ENCODE measurements at places on chromosomes 5 and 9.

- DNase-seq: no peak
Observed at GRCh38 chr5:160979385-160979784, 127.4 kb upstream of the ATP10B start.

- no peak for DNase-seq
Observed at GRCh38 chr9:121313458-121314152, 45.6 kb downstream of the GSN start.

DNA sequence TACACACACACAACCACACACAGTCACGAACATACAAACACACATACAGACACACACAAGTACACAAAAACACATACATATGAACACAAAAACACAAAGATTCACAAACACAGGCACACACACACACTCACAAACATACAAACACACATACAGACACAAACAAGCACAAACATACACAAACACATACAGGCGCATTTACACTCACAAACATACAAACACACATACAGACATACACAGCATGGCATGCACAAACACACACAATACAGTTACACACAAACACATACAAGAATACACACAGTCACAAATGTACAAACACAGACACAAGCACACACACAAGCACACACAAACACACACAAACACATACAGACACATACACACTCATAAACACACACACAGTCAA, 247.9 kb downstream of the TENT4A start:
- DNase-seq: no peak

- DNase-seq: no peak
Observed at GRCh38 chr5:113226116-113226736, 208.6 kb downstream of the TSSK1B start.

DNA sequence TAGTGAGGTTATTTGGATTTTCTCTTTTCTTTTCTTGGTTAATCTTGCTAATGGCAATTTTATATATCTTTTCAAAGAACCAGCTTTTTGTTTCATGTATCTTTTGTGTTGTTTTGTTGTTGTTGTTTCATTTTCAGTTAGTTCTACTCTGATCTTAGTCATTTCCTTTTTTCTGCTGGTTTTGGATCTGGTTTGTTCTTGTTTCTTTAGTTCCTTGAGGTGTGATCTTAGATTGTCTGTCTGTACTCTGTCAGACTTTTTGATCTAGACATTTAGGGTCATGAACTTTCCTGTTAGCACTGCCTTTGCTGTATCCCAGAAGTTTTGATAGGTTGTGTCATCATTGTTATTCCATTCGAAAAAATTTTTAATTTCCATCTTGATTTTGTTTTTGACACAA, 399.7 kb downstream of the TLE1 start:
- DNase-seq: no peak

DNA sequence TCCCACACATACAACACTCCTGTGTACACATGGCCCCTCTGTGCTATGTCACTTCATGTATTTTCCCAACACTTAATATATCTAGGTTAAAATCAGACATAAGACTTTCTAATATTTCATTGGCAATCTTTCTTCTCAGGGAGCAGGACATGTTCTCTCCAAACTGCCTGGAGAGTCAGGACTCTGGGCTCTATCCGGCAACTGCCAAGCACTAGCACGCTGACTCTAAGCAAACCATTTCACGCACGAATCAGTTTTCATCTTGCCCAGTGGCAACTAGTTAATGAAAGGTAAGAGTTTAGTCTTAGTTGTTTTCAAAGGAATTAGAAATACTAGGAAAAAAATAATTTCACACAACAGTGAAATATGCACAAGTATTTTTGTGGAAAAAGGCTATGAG, 124.8 kb downstream of the NFIB start:
- no peak for DNase-seq

- DNase-seq: no peak
Observed at GRCh38 chr5:169881702-169882303, 98.5 kb downstream of the INSYN2B start.

GRCh38 chr5:135568923-135569360, 9.8 kb downstream of the CXCL14 start:
- DNase-seq: no peak

- no peak for DNase-seq
Observed at GRCh38 chr5:148825716-148826052, 727 bp upstream of the ADRB2 start.

DNA sequence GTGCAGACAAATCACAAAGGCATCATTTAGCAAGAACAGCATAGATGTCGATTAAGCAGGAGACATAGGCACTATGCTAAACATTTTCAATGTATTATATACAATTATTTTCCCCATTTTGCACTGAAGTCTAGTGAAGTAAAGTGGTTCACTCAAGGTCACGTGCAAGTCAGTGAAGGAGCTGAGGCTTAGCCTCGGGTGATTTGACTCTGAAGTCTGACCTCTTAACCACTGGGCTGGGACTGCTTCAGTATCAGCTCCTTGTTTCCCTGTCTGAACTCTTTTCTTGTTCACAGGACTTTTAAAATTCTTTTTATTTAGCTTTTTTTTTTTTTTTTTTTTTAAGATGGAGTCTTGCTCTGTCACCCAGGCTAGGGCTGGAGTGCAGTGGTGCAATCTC, 262.7 kb downstream of the DRD1 start:
- DNase-seq: no peak

- peak; percentile 16 for DNase-seq
Observed at GRCh38 chr5:148730942-148731898, 76.9 kb upstream of the HTR4 start.

GRCh38 chr5:89545076-89545475, 662.1 kb upstream of the MEF2C start:
- DNase-seq: no peak

DNA sequence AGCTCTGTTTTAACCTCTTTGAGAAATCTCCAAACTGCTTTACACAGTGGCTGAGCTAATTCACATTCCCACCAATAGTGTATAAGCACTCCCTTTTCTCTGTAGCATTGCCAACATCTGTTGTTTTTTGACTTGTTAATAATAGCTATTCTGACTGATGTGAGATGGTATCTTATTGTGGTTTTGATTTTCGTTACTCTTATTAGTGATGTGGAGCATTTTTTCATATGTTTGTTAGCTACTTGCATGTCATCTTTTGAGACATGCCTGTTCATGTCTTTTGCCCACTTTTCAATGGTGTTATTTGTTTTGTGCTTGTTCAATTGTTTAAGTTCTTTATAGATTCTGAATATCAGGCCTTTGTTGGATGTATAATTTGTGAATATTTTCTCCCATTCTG, 225.2 kb upstream of the TRPC7 start:
- DNase-seq: no peak

- no peak for DNase-seq
Observed at GRCh38 chr5:127046343-127047072, 16.1 kb upstream of the MARCHF3 start.

GRCh38 chr5:9549941-9550340, 4.1 kb upstream of the SEMA5A start:
- no peak for DNase-seq

DNA sequence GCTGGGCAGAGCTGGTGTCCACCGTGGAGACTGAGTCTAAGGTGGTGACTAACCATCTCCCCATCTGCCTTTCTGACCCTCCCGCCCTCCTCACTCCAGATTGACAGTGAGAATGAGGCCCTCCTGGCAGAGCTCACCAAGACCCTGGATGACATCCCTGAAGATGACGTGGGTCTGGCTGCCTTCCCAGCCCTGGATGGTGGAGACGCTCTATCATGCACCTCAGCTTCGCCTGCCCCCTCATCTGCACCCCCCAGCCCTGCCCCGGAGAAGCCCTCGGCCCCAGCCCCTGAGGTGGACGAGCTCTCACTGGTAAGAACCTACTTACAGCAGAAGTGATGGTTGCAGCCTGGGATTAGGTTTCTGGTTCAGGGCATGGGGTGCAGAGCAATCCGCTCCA, 96.5 kb downstream of the PPARGC1B start:
- DNase-seq: no peak

DNA sequence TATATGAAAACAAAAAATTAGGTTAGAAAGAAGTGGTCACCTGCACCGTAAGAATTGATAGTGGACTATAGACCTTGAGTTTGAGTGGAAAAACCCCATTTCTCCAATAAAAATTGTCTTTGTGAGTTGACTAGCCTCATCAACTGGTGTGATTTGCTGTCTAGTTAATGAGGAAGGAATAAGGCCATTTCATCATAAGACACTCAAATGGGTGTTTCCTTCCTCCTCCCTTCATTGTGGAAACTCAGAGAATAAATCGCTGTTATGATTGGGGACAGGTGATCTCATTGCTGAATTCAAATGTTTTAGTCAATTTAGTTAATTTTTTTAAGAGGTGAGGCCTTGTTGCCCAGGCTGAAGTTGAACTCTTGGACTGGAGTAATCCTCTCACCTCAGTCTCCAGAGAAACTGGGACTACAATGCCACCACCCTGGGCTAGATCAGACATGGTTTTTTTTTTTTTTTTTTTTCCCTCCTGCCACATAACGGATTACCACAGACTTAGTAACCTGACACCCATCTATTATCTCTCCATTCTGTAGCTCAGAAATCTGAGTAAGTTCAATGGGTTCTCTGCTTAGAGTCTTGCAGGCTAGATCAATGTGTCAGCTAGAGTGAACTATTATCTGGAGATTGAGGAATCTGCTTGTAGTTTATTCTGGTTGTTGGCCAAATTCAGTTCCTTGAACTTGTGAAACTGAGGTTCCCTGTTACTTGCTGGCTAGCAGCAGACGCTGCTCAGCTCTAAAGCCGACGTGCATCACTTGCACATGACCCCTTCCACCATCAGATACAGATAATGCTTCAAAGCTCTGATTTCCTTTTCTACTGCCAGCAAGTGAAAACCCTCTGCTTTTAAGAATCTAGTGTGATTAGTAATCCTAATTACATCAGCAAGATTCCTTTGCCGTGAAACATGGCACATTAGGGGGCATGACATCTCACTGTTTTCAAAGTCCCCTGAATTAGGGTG, 663.8 kb upstream of the CDH9 start:
- DNase-seq: no peak

GRCh38 chr9:111890334-111890733, 6.3 kb upstream of the UGCG start:
- no peak for DNase-seq

- DNase-seq: no peak
Observed at GRCh38 chr5:40646266-40646665, 33.4 kb upstream of the PTGER4 start.

DNA sequence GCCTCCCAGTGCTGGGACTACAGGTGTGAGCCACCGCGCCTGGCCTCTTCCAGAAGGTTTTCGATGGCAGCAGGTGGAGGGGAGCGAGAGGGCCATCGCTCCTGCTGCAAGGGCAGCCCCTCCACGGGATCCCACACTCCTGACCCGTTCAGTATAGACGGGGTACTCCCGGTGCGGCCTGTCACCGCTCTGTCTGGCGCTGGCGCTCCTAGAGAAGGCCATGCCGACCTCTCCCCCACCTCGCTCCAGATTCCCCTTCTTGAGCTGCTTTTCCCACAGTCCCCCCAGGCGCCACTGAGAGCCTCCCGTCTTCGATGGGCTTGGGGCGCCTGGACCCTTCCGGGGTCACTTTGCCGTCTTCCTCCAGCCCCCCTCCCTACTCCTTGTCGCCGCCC, 4.3 kb upstream of the SQSTM1 start:
- DNase-seq: no peak

GRCh38 chr5:31271567-31271966, 78.1 kb downstream of the CDH6 start:
- no peak for DNase-seq

DNA sequence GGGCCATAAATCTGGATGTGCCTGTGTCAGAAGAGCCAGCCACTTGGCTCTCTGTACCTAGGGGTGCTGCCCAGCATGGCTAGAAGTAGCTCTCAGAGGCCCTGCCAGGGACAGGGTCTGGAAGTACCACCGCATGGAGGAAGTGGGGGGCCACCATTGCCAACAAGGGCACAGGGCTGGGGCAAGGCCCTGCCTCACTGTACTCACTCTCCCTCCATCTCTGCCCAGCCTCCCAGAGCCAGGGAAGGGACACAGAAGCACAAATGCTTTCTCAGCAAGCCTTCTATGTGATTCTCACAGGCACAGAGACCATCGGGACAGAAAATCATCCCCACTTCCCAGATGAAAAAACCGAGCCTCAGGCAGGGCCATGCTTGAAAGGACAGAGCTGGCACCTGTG, 138.1 kb downstream of the C5orf15 start:
- no peak for DNase-seq

DNA sequence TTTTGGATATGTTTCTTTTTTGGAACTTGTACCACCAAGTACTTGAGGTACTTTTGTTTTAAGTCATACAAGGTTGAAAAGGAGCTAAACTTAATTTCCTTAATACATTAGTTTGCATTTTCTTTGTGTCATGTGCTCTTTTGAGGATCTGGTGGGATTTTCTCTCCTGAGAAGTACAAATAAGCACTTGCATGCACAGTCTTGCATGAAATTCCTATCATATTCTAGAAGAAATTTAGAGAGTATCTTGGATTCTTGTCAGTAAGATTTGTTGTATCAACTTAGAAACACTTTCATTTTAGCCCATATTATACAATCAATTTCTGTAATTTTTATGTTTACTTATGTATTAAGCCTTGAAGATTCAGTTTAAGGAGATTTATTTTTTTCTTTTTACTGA, 64.9 kb downstream of the CCNH start:
- no peak for DNase-seq

- DNase-seq: no peak
Observed at GRCh38 chr5:177412603-177413233, 3.4 kb upstream of the F12 start.

DNA sequence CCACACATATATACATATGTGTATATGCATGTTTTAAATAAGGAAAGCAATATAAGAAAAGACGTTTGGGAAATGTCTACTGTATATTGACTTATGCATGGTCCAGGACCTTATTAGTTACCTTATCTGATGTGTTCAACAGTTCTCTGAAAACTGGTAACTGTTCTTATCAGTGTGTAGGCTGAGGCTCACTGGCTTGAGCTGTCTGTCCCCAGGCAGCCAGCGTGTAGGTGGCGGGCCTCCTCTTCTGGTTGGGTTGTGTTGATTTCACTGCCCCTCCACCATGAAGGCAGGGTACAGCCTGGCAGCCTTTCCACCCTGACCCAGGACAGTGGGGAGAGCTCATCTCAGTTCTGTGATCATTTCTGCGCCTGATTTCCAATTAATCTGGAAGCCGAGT, 38.7 kb upstream of the SEMA4D start:
- no peak for DNase-seq

- no peak for DNase-seq
Observed at GRCh38 chr5:93477816-93478215, 103.2 kb downstream of the NR2F1-AS1 start.

DNA sequence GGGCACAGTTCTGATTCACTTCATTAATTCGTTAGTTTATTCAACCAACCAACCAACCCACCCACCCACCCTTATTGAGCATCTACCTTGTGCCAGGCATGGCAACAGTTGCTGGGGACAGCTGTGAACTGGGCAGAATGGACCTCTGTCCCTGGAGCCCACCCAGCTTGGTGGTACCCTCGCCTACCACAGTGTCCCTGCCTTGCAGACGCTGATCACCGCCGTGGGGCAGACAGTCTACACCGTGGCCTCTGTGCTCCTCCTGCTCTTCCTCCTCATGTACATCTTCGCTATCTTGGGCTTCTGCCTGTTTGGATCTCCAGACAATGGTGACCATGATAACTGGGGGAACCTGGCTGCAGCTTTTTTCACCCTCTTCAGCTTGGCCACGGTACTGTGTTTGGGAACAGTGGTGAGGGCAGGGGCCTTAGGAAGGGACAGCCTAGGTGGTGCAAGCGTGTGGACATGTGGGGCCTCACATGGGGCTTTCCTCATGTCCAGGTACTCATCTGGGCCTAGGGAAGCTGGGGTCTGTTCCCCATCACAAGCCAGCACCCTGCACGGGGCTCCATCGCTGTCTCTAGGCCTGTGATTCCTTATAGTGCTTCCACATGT, 26.2 kb downstream of the PITX1 start:
- no peak for DNase-seq

GRCh38 chr5:149450199-149450598, 71.1 kb upstream of the IL17B start:
- DNase-seq: no peak
